Thoracic aorta endothelial cell (primary cell): ENCODE measurements at places on chromosomes 2 and 18. TPM values are rescaled to one million over a fixed set of nuclear protein-coding genes. Genes with fewer than 3 reads are reported as not detected.

The DTNA gene
- 15.0 and 19.8 TPM in 2 replicates for total RNA-seq

The MYOM1 gene
- total RNA-seq = under 0.01 and 0.22 TPM in 2 replicates

The SKOR2 gene
- total RNA-seq = not detected in 2 replicates

The ACMSD gene
- not detected in 2 replicates for total RNA-seq

The RFTN2 gene
- 6.3 and 6.5 TPM in 2 replicates for total RNA-seq

The NEU4 gene
- total RNA-seq = not detected in 2 replicates

The ACKR3 gene
- total RNA-seq = 12.4 and 14.8 TPM in 2 replicates

The NEB gene
- total RNA-seq = 1.2 and 1.3 TPM in 2 replicates

The DOK1 gene
- total RNA-seq = 6.9 and 10.7 TPM in 2 replicates

The EVA1A gene
- total RNA-seq = 50.0 and 53.2 TPM in 2 replicates

The CROCC2 gene
- not detected in 2 replicates for total RNA-seq

The EMX1 gene
- not detected in 2 replicates for total RNA-seq

The IL1F10 gene
- total RNA-seq = not detected in 2 replicates

The ADGRF3 gene
- 0.14 and 1.1 TPM in 2 replicates for total RNA-seq

The GKN1 gene
- total RNA-seq = not detected in 2 replicates

The SCYGR4 gene
- not detected in 2 replicates for total RNA-seq

The CNGA3 gene
- under 0.01 TPM in 1 of 2 replicates, not detected in the other for total RNA-seq

The VWA3B gene
- total RNA-seq = 0.07 TPM in 1 of 2 replicates, not detected in the other

The ID2 gene
- total RNA-seq = 8.1 and 13.7 TPM in 2 replicates

The CFAP210 gene
- not detected in 2 replicates for total RNA-seq

The C2orf80 gene
- total RNA-seq = not detected in 2 replicates

The RND3 gene
- 48.4 and 85.4 TPM in 2 replicates for total RNA-seq

The PMAIP1 gene
- 15.7 and 16.6 TPM in 2 replicates for total RNA-seq

The IL18R1 gene
- total RNA-seq = 6.4 TPM in 2 replicates

The PSMA8 gene
- not detected in 2 replicates for total RNA-seq

The CASP10 gene
- total RNA-seq = 38.4 and 53.3 TPM in 2 replicates
